Transverse colon (tissue), 4 donors: ENCODE measurements at places on chromosomes 3 and 15. TPM values are rescaled to one million over a fixed set of nuclear protein-coding genes. Genes with fewer than 3 reads are reported as not detected.

GRCh38 chr3:125156456-125156855 lies 56.1 kb downstream of the SLC12A8 start:
- no peaks in the 10 kb centered on the region for H3K4me1 ChIP-seq
- no peaks in the 10 kb centered on the region for H3K27me3 ChIP-seq
- H3K27ac ChIP-seq: no peak overlapping the region
- H3K36me3 ChIP-seq: no peaks in the 10 kb centered on the region

PLSCR2 gene
- total RNA-seq: 1.3 TPM

P2RY13 gene
- 1.4 TPM for total RNA-seq

DNA sequence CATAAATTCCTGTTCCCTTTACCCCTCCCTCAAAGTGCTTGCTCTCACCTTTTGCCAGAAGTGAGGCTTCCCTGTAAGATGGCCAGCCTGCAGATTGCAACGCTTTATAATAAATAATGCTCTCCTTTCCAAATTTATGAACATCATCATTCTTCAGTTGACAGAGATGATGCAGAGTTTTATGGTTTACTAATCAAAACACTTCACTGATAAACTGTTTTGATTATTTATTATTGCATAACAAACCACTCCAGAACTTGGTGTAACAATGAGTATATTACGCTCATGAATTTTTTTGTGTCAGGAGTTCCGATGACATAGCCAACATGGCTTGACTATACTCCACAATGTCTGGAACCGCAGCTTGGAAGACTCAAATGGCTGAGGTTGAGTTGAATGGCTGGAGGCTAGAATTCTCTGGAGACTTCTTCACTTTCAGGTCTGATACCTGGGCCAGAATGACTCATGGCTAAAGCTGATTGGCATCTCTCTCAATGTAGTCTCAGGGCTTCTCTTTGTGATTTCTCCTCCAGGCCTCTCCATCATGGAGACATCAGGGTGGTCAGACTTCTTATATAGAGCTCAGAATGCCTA lies 27.3 kb upstream of the TGFBR2 start:
- peaks cover 16% of the 10 kb centered on the region for H3K4me1 ChIP-seq
- DNase-seq: no peak
- H3K4me3 ChIP-seq: no peak overlapping the region
- H3K27ac ChIP-seq: peak overlapping the region; percentile 30
- no peaks in the 10 kb centered on the region for H3K27me3 ChIP-seq

DNA sequence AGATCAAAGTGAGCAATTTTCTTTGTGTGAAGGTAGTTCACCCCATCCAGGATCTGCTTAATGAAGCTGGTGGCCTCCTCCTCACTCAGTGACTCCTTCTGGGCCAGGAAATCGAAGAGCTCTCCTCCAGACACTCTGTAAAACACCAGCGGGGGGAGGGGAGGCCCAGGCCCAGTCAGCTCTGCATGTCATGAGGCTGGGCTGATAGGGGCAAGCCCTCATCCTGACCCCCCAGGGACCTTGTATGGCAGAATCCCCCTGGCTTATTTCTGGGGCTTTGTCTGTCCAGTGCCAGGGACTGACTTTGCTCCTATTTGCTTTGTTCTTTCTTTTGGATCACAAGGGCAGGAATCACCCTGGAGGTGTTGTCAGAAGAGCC lies 74.9 kb downstream of the DAPK2 start:
- peaks cover 50% of the 10 kb centered on the region for H3K4me1 ChIP-seq
- peak; percentile 42 for DNase-seq
- no peaks in the 10 kb centered on the region for H3K36me3 ChIP-seq
- peak overlapping the region; percentile 82 for H3K27ac ChIP-seq

DNA sequence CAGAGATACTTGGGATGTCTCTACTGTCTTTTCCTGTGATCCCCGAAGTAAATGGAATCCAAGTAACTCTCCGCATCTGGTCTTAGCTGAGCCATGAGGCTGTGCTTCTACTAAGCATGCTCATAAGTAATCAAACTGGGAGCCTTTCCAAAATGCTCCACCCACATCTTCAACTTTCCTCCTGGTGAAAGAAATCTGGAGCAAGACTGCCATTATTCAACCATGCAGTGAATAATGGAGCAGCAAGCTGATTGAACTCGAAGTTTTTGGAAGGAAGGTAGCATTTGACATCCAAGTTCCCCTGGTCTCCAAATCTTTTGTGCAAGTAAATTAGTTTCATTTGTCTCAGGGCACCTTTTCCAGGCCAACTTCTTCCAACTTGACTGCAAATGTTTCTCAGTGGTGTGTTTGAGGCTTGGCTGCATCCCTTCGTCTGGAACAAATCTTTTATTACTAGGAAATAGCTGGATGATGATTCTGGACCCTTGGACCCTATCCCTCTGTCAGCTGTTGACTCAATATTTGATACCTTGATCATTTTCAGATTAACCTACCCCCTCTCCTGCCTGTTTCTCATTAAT lies 19.4 kb downstream of the GXYLT2 start:
- no peaks in the 10 kb centered on the region for H3K27me3 ChIP-seq
- H3K27ac ChIP-seq: no peak overlapping the region
- no peak for DNase-seq
- H3K36me3 ChIP-seq: no peaks in the 10 kb centered on the region
- no peak overlapping the region for H3K4me3 ChIP-seq
- no peaks in the 10 kb centered on the region for H3K4me1 ChIP-seq
